Activated T-helper 2 cell treated with anti-CD3 and anti-CD28 coated beads, Interferon-gamma antibody, Interleukin-2, Interleukin-4, amounts not matched to agents 10 μg/mL and 5 μg/mL and 100 μg/mL, durations not matched to agents 14 hours and 24 hours and 36 hours (primary cell): ENCODE measurements at places on chromosomes 16 and 17. TPM values are rescaled to one million over a fixed set of nuclear protein-coding genes. Genes with fewer than 3 reads are reported as not detected.

Gene HS3ST4
- total RNA-seq = not detected in 2 replicates

Gene NUFIP2
- total RNA-seq = 83.3 and 85.7 TPM in 2 replicates

DNA sequence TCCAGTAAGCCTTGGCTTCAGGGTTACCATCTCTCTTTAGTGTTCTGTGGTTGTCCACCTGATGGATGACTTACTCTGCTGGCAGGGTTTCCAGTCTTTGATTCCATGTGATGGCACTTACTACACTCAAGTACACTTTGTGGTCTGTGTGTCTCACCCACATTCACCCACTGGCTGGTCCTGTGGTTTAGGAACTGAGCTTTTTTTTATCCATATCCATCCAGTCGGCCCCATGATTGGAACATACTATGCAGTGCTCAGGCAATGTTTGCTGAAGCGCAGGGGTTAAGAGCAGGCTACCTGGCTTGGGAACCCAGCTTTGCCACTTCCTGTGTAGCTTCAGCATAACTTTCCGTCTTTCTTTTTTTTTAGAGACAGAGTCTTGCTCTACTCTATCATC, 2.8 kb upstream of the FUS start:
- peak; percentile 47 for DNase-seq
- H3K36me3 ChIP-seq = peaks cover 16% of the 10 kb centered on the region
- peak overlapping the region; percentile 67 for H3K27ac ChIP-seq
- no peaks in the 10 kb centered on the region for H3K27me3 ChIP-seq
- peak overlapping the region; percentile 6 for H3K4me3 ChIP-seq

- DNase-seq = no peak
- no peak overlapping the region for H3K27ac ChIP-seq
- H3K36me3 ChIP-seq = no peaks in the 10 kb centered on the region
- no peak overlapping the region for H3K4me3 ChIP-seq
Measured at GRCh38 chr16:24357511-24357910, 101.4 kb downstream of the CACNG3 start.

DNA sequence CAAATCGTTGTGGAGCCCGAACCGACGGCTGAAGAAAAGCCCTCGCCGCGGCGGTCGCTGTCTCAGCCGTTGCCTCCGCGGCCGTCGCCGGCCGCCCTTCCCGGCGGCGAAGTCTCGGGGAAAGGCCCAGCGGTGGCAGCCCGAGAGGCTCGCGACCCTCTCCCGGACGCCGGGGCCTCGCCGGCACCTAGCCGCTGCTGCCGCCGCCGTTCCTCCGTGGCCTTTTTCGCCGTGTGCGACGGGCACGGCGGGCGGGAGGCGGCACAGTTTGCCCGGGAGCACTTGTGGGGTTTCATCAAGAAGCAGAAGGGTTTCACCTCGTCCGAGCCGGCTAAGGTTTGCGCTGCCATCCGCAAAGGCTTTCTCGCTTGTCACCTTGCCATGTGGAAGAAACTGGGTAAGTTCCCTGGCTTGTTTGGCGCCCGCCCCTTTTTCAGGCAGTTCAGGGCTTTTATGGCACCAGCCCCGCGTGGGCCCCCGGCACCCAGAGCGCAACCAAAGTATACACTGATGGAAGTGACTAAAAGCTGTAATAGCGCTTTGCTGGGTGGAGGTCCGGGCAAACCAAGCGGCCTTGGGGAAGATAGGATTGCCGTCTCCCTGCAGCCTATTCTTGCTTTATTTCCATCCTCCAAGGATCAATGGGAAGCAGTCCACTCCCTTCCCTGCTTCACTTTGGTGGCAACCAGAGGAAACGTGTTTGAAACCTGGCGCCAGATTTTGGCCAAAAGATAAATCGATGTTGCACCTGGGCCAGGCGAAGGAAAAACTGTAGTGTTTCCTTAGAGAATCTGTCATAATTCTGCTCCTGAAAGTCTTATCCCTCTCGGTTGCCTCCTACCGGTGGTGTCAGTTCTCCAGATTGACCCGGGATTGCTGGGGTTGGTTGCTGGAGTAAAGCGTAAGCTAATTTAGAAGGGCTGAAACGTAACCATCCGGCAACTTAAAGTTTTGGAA, 775 bp downstream of the PPM1D start:
- peak overlapping the region; percentile 94 for H3K27ac ChIP-seq
- no peaks in the 10 kb centered on the region for H3K27me3 ChIP-seq
- H3K36me3 ChIP-seq = peaks cover 13% of the 10 kb centered on the region
- H3K4me1 ChIP-seq = peaks cover 31% of the 10 kb centered on the region
- peak; percentile 50 for DNase-seq
- H3K4me3 ChIP-seq = peak overlapping the region; percentile 96

DNA sequence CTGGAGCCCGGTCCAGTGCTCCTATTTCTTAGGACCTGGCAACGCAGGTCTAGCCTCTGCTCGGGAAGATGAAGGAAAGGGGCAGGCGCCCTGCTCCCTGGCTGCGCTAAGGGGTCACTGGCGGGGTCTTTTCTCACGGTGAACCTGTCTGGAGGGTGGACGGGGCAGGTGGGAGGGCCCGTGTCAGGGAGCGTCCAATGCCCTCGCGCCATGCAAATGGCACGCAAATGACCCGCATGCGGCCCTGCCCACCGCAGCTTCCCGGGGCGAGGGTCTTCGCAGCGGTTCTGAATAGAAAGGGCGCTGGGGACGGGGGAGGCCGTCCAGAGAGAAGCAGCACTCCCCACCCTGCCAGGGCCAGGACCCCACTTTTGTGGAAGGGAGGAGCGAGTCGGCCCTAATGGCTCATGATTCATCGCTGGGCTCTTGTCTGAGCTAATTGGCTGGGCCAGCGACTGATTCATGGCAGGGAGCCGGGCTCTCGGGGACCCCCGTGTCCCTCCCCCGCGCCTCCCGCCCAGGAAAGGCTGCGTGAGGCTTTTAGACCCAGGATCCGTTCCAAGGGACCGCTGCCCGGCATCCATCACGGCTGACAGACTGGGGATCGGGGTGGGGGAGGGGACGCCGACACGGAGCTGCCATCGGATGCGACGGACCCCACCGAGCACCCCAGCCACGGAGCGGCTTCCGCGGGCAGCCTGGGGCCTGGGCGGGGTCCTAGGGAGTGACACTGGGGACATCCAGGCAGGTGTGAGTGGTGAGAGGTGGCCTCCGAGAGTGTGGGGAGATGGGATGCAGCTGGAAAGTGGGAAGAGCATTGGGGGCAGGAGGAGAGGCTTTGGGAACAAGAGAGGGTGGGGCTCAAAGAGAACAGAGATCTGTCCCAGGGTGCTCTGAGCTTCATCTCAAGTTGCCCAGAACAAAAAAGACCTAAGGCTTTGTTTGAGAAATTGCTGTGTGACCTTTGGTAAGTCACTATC, 25.0 kb upstream of the NGFR start:
- peaks cover 57% of the 10 kb centered on the region for H3K27me3 ChIP-seq
- no peak for DNase-seq
- no peak overlapping the region for H3K27ac ChIP-seq
- no peaks in the 10 kb centered on the region for H3K4me1 ChIP-seq
- no peaks in the 10 kb centered on the region for H3K36me3 ChIP-seq
- no peak overlapping the region for H3K4me3 ChIP-seq

DNA sequence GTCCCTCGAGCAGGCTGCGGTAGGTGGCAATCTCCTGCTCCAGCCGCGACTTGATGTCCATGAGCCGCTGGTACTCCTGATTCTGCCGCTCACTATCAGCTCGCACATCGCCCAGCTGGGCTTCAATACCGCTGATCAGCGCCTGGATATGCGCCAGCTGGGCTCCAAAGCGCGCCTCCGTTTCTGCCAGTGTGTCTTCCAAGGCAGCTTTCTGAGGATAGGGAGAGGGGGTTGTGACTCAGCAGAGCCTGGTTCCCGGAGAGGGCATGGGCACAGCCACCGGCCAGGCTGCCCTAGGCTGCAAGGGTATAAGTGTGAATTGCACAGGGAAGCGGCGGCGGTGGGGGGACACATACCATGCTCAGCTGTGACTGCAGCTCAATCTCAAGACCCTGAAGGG, 4.3 kb downstream of the KRT19 start:
- H3K27ac ChIP-seq = no peak overlapping the region
- H3K4me3 ChIP-seq = no peak overlapping the region
- DNase-seq = no peak

- H3K27me3 ChIP-seq = peaks cover 10% of the 10 kb centered on the region
- H3K4me3 ChIP-seq = no peak overlapping the region
- DNase-seq = no peak
- H3K4me1 ChIP-seq = peaks cover 26% of the 10 kb centered on the region
- no peaks in the 10 kb centered on the region for H3K36me3 ChIP-seq
Measured at GRCh38 chr17:45905814-45906213, 11.5 kb downstream of the MAPT start.

GRCh38 chr16:2038382-2039231, 9.0 kb downstream of the NTHL1 start:
- H3K4me1 ChIP-seq = no peaks in the 10 kb centered on the region
- no peak for DNase-seq
- peaks cover 4% of the 10 kb centered on the region for H3K36me3 ChIP-seq

DNA sequence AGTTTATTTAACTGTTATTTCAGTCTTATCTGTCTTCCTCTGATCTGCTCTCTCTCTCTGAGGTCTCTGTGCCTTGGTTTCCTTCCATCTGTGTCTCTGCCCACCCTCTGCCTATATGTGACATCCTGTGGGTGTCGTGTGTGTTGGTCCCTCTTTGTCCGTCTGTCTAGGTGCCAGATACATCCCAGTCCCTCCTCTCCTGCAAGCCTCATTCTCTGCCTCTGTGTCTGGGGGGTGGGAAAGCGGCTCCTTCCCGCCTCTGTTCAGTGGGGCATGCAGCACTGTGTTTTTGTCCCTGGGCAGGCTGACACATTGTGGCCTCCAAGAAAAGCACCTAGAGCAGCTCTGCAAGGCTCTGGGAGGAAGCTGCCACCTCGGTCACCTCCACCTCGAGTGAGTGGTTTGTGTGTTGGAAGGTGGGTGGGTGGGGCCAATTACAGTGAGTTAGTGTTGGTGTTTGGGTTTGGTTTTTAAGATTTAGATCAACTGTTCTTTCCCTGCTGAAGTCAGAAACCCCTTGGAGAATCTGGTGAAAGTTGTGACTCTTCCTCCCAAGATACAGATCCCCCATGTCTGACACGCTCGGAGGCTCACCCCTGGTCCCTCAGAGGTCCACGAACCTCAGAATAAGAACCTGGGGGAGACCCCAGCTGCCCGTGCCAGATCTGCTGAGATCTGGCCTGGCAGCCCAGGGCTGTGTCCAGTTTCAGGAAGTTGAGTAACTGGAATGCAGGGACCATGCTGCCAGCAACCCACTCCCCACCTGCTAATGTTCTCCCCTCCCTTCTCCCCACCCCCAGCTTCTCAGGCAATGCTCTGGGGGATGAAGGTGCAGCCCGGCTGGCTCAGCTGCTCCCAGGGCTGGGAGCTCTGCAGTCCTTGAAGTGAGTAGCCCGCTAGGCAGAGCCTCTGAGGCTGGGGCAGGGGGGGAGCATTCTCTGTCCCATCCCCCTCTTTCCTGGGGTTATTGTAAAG, 50.9 kb upstream of the CPNE2 start:
- peaks cover 65% of the 10 kb centered on the region for H3K4me1 ChIP-seq
- H3K36me3 ChIP-seq = peaks cover 82% of the 10 kb centered on the region
- no peaks in the 10 kb centered on the region for H3K27me3 ChIP-seq
- peak overlapping the region; percentile 94 for H3K27ac ChIP-seq
- H3K4me3 ChIP-seq = peak overlapping the region; percentile 62
- DNase-seq = peak; percentile 78

DNA sequence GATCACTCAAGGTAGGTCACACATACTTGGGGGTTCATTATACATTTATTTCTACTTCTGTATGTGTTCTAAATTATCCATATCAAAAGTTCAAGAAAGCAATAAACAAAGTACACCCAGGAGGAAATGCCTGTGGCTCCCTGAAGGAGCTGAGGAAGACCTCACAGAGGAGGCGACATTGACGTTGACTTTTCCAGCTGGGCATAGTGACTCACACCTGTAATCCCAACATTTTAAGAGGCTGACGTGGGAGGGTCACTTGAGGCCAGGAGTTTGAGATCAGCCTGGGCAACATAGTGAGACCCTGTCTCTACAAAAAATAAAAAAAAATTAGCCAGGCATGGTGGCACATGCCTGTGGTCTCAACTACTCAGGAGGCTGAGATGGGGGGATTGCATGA, 16.3 kb downstream of the ITGAD start:
- peaks cover 10% of the 10 kb centered on the region for H3K4me1 ChIP-seq
- DNase-seq = no peak
- H3K27ac ChIP-seq = no peak overlapping the region
- H3K4me3 ChIP-seq = no peak overlapping the region

- no peaks in the 10 kb centered on the region for H3K4me1 ChIP-seq
- H3K4me3 ChIP-seq = no peak overlapping the region
- no peak for DNase-seq
Measured at GRCh38 chr16:64171632-64172031, 950.2 kb downstream of the CDH11 start.

DNA sequence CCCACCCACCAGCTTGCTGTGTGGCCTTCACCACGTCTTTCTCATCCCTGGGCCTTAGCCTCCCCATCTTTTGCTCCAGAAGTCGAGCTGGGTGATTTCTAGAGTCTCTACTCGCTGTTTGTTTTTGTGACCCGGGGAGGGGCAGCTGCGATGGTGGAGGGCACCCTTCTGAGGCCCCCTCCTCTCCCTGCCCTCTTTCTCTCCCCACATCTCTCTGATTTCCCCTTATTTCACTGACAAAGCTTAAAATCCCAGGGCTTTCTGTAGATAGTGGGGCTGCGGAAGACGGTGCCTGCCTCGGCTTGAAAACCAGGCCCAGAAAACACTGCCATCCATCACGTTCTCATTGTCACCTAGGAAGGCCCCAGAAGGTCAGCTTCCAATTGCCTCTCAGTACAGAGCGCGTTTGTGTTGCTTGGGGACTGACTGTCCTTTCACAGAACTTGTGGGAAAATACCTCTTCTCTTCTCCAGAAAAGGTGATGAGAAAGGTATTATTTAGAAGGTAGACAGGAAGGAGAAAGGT, 95.1 kb downstream of the NTN1 start:
- no peaks in the 10 kb centered on the region for H3K36me3 ChIP-seq
- no peak for DNase-seq
- peaks cover 11% of the 10 kb centered on the region for H3K4me1 ChIP-seq
- H3K27ac ChIP-seq = peak overlapping the region; percentile 7
- peaks cover 2% of the 10 kb centered on the region for H3K27me3 ChIP-seq
- H3K4me3 ChIP-seq = peak overlapping the region; percentile 22

- H3K36me3 ChIP-seq = peaks cover 7% of the 10 kb centered on the region
- no peaks in the 10 kb centered on the region for H3K27me3 ChIP-seq
- H3K4me1 ChIP-seq = peaks cover 20% of the 10 kb centered on the region
- DNase-seq = no peak
- H3K4me3 ChIP-seq = no peak overlapping the region
Measured at GRCh38 chr17:8872705-8873435, 5.4 kb upstream of the PIK3R6 start.

DNA sequence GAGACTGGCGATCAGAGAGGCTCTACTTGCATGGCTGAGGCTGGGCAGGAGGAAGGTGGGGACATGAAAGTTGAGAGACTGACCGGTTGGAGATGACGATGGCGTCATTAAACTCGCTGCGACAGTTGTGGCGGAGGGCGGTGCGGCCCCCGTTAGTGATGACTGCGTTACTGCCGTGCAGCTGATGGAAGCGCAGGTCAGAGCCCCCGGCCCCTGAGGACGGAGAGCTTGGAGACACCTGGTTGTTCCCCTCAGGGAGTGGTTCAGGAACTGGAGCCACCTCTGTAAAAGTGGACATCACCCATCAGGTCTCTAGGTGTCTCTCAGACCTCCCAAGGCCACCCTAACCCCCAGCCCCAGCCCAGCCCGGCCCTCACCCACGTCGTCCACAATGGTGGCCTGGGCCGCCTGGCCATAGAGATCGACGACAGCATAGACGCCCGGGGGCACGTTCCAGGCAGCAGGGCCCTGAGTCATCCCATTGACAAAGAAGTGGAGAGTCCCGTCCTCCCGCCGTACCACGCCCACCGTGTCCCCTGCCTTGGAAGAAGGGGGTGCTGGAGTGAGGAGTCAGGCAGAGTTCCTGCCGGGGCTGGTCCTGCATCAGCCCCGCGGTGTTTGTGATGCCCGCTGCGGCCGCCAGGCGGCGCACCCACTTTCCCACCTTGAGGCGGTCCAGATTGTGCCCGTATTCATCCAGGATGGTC, 5.3 kb downstream of the NEURL4 start:
- peaks cover 54% of the 10 kb centered on the region for H3K36me3 ChIP-seq
- H3K27ac ChIP-seq = no peak overlapping the region
- peak; percentile 67 for DNase-seq
- no peak overlapping the region for H3K4me3 ChIP-seq
